ENCODE measurements at places on chromosomes 3 and 15.

GRCh38 chr3:30044515-30044914 is 561.9 kb upstream of the TGFBR2 start:
- DNase-seq: no peak

DNA sequence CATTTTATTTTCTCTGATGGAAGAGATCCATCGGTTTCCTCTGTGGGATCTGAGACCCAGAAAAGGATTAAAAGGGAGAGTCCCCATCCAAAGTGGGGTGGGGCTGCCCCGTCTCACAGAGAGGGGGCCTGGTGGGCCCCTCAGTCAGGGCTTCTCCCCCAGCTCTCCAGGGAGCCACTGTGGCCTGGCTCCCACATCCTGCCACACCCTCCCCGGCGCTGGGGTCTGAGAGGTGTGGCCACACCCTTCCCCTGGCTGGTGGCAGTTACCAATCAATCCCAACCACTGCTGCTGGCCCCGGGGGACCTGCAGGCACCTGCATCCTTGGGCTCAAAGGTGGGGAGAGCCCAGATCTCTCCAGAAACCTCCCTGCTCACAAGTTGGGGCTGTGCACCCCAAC is 161.8 kb upstream of the IQSEC1 start:
- no peak for DNase-seq

DNA sequence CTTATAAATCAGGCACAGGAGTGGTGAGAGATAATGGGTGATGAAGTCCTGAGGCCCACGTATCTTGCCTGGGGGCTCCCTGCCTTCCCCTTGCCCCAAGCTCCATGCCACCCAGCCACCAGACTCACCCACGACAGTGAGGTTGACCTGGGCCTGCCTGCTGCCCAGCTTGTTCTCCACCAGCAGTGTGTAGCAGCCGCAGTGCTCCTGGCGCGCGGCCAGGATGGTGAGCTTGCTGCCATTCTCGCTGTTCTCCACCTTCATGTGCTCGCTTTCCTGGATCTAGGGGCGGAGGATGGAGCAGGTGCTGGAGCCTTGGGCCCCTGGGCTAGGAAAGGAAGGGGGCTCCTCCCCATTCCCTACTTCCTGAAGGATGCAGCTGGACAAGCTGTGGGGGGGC is 79.1 kb upstream of the HACD2 start:
- no peak for DNase-seq

DNA sequence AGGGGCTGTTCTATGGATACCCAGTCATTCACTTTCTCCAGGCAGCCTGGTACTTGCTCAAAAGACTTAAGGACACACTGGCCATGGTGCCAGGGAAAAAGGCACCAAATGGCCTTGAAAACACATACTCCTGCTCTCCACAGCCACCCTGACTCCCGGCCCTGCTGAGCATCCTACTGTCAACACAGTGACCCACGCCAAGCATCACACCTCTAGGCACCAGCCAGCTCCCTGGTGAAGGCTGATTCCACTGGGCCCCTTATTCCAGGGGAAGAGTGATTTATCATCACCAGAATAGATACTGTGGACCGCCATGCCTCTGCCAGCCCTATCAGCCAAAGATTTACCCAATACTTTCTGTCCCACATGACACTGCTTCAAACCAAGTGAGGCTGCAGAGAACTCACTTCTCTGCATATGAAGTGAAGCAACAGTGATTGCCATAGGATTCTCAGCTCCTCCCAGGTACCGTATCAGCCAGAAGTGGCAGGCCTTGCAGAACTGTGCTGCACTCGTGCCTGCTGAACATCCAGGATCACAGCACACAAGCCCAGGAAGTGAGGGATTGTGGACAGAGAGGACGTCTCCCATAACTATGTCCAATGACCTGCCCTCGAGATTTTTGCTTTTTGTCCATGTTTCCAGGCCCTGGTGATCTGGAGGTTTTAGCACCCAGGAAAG is 63.7 kb downstream of the WHAMM start:
- DNase-seq: no peak

DNA sequence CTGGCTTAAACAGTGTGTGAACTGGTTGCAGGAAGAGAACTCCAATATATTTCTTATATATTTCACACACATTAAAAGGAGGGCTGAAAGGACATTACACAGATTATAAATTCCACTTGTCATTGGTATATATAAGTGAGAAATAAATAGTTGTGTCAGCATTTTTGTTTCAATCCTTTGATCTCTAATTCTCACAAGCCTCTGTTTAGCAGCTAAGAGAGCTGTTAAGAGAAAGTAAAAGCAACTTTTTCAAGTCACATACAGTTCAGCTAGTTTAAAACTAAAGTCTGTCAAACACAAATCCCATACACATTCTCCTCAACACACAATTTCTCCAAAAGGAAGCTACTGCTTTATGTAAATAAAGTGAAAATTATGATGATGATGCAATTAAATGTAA is 70.5 kb upstream of the CCDC39 start:
- no peak for DNase-seq

GRCh38 chr3:113269661-113270060 is 58.3 kb downstream of the BOC start:
- no peak for DNase-seq

All from NCI-H187 (cell line).